ENCODE measurements at places on chromosomes 4 and X.

DNA sequence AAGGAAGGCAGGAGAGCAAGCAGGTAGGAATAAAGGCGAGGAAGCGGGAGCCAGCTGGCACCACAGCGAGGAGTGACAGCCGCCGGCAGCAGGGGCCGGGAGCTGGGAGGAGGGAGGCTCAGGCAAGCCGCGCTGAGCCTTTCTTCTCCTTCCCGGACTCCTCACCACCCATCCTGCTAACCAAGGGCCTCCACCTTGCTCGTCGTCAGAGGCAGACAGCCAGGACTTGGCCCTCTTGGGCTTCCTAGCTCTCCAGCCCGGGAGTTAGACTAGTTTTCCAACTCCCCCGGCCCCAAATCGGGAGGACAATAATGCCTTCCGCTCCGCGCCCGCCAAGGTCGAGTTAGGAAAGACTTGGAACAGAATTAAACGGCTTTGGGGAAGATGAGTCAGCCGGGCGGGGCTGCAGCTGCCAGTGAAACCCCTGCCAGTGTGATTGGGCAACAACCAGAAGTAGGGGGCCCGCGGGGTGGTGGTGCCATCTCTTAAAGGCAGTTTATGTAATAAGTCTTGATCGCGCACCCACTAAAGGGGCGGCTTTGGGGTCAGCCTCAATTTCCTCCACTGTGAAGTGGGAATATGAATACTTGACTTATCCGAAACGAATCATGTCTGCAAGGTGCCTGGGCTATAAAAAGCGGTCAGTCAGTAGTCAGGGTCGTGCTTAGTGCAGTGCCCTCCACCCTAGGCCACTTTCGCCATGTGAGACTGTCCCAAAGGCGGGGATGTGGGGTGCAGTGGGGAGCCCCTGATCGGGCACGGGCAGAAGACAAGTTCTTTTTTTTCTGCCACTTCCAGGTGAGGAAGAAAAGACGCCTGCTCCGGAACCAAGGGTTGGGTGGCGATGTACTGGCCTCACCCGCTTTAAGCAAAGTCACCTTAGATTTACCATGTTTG lies 6.7 kb upstream of the HSD17B10 start:
- DNase-seq, result peak; percentile 63

DNA sequence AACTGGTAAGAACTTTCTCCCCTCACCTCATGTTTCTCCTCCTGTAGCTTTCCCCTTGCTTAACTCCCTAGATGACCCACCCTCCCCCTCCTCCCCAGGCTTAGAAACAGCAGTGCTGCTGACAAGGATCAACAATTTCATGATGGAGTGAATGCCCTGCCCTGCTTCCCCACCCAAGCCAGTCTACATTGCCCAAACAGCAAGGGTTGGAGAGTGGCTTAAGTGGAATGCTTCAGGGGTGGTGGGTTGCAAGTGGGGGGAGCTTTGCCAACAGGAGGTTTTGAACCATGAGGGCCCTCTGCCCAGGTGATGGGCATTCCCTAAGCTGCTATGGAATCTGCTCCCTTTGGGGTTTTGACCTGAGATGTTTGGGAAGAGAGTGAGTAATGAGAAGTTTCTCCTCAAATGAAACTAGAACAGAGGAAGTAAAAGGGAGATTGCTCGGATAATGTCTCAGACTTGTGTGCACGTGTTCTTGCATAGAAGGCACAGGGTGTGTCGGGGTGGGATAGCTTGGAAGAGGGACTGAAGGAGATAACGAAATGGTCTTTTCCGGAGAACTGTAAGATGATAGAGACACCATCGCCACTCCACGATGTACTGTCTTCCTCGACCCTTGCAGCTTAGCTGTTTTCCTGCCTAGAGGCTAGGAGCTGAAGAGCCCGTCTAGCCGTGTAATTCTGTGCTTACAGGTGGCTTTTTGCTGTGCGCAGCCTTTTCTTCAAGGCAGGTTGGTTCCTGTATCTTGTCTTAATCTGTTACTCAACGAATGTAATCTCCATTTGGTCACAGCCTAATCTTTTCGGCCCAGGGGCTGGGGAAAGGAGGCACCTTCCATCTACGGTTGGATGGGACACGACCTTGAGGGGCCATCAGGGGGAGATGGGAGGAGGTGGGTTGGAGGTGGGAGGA lies 10.1 kb downstream of the GDPD2 start:
- DNase-seq, result no peak

GRCh38 chr4:65880594-65880993 lies 210.3 kb upstream of the EPHA5 start:
- no peak for DNase-seq

DNA sequence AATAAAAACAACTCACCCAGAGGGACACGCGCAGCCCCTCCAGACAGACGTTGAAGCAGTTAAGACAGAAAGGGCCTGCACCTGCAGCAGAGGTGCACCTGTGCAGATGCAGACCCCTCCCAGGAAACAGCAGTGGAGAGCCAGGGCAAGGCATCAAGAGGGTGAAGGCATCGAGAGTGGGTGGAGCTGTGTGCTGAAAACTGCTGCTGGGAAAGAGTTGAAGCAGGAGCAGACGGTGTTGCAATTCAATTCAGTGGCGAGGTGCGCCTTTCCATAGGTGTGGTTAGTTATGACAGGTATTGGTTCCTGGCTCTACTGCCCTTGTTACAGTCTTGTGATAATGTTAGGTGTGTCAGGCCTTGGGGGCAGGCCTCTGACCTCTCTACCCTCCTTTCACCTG lies 16.7 kb downstream of the LETM1 start:
- peak; percentile 14 for DNase-seq

DNA sequence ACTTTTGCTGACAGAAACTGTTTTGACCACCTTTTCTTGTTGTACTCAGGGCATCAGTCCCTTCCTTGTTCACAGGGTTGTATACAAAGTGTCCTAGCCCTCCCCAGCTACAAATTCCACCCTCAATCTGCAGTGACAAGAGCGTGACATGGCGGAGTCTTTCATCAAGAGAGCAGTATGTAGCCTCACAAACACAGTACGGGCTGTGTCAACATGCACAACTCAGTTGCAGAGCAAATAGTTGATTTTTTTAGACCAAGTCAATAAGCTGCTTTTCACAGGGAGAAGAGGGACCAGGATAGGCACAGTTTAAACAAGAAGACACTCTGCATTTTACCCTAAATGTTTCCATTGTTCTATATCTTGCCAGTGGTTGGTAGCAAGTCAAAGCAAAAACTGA lies 8.6 kb upstream of the HS6ST2 start:
- no peak for DNase-seq

DNA sequence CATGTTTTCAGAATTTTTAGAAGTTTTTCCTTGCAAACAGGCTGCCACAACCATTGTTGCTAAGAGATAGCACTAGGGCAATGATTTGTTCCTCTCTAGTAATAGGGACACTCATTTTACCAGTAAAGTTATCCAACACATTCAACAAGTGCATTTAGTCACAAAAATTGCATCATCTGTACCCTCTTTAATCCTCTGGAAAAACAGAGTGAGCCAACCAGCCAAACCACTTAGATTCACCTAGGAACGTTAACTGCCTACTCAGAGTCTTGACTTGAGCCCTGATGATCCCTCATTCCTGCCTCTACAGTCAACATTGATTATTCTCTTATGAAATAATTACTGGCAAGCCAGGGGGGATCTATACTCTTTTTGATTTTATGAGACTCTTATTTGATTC lies 17.0 kb upstream of the ADGRA3 start:
- DNase-seq, result no peak

DNA sequence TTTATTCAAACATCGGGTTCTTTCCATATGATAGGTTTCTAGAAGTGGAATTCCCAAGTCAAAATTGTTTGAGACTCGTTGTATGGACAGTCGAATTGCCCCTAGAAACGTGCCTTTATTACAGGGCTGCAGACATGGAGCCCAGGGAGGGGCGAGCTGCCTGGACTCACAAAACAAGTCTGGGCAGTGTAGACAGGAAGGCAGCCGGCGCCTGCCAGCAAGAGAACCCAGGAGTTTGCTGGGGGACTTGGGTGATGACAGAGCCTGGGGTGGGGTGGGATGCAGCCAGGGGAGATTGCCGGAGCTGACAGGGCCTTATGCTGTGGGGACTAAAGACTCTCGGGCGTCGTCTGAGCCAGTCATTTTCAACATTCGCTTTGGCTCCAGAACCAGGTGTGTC lies 107.4 kb upstream of the MSX1 start:
- DNase-seq, result no peak

DNA sequence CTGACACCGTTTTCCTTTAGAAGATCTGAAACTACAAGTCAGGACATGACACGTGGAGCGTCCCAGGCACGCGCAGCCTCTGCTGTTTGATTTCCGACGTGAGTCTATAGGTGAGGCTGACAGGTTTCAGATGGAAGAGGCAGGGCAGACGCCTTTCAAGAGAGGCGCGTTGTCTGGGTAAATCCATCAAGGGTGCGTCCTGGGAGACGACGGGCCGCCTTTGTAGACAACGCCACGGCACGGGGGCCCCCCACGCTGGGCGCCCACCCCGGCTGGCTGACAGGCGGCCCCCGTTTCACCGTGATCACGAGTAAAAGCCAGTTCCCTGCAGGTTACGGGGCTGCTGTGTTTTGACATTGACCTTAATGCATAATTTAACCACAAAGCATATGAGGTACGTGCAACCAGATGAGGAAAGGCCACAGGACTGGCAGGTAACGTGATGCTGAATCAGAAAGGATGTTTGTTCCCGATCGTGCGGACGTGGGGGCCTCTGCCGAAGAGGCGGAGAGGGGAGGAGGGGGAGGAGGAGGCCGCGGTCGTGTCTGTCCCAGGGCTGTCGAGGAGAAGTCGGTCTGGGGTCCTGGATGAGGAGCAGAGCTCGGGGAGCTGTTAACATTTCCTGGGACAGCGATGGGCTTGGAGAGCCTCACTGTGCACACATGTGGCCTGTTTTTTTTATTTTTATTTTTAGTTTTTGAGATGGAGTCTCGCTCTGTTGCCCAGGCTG lies 51.1 kb upstream of the PPP2R3B start:
- no peak for DNase-seq

DNA sequence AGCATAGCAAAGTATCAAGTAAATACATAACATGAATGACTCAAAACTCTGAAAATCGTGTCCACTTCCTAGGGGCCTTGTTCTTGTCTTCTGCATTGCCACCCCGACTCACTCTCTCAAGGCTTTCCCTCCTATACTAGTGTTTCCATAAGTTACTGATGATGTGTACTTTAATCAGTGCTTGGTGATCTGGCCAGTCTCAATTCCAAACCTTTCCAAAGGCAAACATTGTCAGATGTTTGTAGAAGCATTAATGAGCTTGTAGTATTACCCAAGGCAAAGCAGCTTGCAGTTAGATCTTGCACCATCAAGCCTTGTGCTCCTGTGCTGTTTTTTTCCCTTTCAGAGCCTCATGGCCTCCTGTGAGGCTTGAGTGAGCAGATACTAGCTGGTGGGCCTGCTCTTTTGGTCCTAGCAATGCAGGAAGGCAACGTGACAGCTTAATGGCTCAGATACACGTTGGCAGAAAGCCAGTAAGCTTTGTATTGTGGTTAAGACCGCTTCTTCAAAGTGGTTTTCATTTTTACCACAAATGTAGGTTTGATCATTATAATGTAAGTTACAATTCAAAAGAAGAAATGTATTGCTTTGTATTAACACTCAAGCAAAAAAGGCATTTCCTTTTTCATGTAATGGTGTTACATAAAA lies 51.8 kb downstream of the RBPJ start:
- no peak for DNase-seq

GRCh38 chrX:122445466-122445865 lies 738.6 kb upstream of the GRIA3 start:
- DNase-seq, result no peak

- DNase-seq, result no peak
Observed at GRCh38 chr4:73181231-73181630, 77.4 kb downstream of the ANKRD17 start.

GRCh38 chr4:57211131-57211530 lies 100.9 kb upstream of the IGFBP7 start:
- no peak for DNase-seq

DNA sequence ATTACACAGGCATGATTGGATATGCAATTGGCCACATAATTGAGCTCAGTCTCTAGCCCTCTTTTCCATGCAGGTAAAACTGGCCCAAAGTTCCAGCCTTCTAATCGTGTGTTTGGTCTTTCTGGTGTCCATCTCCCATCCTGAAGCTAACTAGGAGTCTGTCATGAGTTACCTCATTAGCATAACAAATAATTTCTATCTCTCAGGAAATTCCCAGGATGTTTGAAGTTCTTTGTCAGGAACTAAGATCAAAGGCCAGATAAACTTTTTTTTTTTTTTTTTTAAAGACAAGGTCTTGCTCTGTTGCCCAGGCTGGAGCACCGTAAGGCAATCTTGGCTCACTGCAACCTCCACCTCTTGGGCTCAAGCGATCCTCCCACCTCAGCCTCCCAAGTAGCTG lies 15.8 kb downstream of the ATXN3L start:
- DNase-seq, result no peak

GRCh38 chr4:113945906-113946305 lies 33.5 kb downstream of the ARSJ start:
- DNase-seq, result no peak

DNA sequence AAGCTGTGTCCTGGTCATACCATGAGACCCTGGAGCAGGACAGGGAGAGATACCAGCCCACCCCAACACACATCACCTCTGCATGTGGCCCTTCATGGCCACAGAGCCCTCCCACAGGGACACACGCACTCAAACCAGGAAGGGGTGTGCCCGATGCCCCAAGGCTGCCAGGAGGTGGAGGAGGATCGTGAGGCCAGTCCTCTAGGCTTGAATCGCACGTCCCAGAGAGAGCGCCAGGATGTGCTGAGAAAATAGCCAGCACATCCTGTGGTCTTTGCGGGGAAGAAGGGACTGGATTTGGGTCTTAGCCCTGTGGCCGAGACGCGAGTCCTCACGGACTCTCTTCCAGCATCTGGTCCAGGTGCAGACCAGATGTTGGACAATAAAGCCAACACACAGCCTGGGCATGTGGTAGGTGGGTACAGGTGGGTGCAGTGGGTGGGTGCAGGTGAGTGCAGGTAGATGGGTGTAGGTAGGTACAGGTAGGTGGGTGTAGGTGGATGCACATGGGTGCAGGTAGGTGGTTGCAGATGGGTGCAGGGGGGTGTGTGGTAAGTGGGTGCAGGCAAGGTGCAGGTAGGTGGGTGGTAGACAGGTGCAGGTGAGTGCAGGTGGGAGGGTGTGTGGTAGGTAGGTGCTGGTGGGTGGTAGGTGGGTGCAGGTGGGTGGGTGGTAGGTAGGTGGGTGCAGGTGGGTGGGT lies 94.3 kb upstream of the AFAP1 start:
- no peak for DNase-seq

DNA sequence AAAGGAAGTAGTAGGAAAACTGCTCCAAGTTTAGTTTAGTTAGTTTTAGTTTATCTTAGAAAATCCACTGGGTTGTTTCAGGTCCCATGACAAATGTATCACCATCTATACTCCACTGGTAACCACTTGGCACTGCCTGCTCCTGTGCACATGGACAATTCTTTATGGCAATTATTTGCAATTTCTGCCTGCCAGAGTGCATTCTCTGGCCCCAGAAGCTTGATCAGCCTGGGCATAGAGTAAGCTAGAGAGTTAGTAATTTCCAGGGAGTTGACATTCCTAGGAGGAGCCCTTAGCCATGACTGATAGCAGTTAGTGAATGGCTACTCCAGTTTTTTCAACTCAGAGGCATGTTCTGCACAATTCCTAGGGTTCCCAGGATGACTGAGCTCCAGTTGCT lies 203.2 kb upstream of the FGF13 start:
- no peak for DNase-seq

GRCh38 chr4:38570647-38571276 lies 93.2 kb upstream of the KLF3 start:
- DNase-seq, result no peak
